ENCODE measurements at places on chromosomes 7 and 10. TPM values are rescaled to one million over a fixed set of nuclear protein-coding genes. Genes with fewer than 3 reads are reported as not detected.

- no peaks in the 10 kb centered on the region for H3K27me3 ChIP-seq
- no peaks in the 10 kb centered on the region for H3K4me1 ChIP-seq
- H3K27ac ChIP-seq, result no peak overlapping the region
- H3K36me3 ChIP-seq, result no peaks in the 10 kb centered on the region
Observed at GRCh38 chr7:47914717-47915615, 33.3 kb downstream of the PKD1L1 start.

- no peak overlapping the region for H3K4me3 ChIP-seq
- no peaks in the 10 kb centered on the region for H3K36me3 ChIP-seq
- H3K4me1 ChIP-seq, result no peaks in the 10 kb centered on the region
- no peak overlapping the region for H3K27ac ChIP-seq
- DNase-seq, result no peak
Observed at GRCh38 chr7:130697820-130698219, 11.5 kb upstream of the TSGA13 start.

- H3K27ac ChIP-seq, result no peak overlapping the region
- no peaks in the 10 kb centered on the region for H3K4me1 ChIP-seq
- no peaks in the 10 kb centered on the region for H3K27me3 ChIP-seq
- H3K36me3 ChIP-seq, result no peaks in the 10 kb centered on the region
Observed at GRCh38 chr7:133857376-133858119, 269.6 kb upstream of the LRGUK start.

DNA sequence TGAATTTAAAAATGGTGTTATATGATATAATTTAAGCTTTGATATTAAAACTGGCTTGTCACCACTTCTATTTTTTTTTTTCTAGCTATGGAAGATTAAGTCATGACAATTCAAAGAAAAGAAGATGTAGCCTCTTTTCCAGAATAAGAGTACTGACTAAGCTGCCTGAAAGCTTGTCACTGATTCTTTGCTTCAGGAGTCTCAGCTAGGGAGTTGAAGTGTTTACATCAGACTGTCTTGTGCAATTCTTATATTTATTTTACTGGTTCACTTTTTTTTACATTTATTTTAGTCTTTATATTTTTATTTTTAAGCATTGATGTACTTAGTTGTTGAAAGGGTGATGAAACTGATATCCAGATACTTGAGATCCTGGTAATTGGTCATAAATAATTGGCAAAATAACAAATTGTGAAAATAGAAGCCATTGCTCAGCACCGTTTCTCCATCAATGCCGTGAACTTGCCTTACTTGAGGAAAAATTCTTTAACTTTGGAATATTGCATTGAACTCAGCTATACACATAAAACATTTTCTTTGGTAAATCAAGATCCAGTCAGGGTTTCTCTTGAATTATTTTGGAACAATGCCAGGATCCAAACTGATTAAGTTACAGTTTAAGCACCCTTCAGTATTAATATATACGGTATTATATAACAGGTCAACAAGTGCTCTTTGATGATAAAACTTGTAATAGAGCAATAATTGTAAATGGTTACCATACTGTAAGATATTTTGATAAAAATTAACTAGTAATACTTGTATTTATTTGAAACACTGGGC, 156.4 kb downstream of the PHTF2 start:
- peaks cover 13% of the 10 kb centered on the region for H3K36me3 ChIP-seq
- H3K4me1 ChIP-seq, result no peaks in the 10 kb centered on the region
- no peak overlapping the region for H3K4me3 ChIP-seq
- no peaks in the 10 kb centered on the region for H3K27me3 ChIP-seq
- no peak for DNase-seq
- no peak overlapping the region for H3K27ac ChIP-seq

DNA sequence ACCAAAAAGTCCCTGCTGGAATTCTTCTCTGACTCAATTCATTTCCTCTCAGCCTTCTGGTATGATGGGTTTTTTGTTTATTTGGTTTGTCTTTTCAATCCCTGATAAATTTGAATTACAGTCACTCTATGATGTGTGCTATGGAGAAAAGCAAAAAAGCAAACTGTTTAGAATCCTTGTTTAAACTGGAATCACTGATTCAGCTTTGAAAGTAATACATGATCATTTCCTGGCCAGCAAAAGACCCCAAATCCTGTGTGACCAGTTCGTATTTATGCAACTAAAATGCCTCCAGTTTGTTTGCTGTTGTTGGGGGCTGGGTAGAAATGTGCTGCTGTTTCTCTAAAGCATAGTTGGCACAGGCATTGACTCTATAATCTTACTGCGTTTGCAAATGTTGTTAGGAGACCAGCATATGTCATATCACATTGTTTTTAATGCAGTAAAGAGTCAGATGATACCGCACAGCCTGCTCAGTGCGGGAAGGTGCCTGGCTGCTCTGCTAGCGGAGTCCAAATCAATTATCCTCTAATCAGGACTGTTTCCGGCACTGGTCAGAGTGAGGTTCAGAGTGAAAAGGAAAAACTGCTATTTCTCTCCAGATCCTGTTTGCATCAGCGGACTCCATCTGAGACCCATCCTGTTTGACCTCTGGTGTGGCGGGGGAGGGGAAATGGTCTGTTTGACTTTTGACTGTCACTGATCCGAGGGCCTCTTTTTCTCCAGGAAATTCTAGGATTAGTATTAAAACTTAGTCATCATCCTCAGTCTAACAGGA, 40.6 kb upstream of the ADD3 start:
- H3K4me3 ChIP-seq, result no peak overlapping the region
- no peak overlapping the region for H3K27ac ChIP-seq
- H3K36me3 ChIP-seq, result no peaks in the 10 kb centered on the region
- H3K4me1 ChIP-seq, result peaks cover 18% of the 10 kb centered on the region

- H3K4me1 ChIP-seq, result peaks cover 13% of the 10 kb centered on the region
- H3K4me3 ChIP-seq, result no peak overlapping the region
- DNase-seq, result no peak
- H3K27me3 ChIP-seq, result no peaks in the 10 kb centered on the region
Observed at GRCh38 chr10:43817368-43817767, 168.7 kb upstream of the ZNF32 start.

- no peak for DNase-seq
- H3K4me1 ChIP-seq, result no peaks in the 10 kb centered on the region
- H3K36me3 ChIP-seq, result no peaks in the 10 kb centered on the region
- H3K27ac ChIP-seq, result no peak overlapping the region
- H3K4me3 ChIP-seq, result no peak overlapping the region
- no peaks in the 10 kb centered on the region for H3K27me3 ChIP-seq
Observed at GRCh38 chr7:50146692-50147091, 53.6 kb upstream of the ZPBP start.

DNA sequence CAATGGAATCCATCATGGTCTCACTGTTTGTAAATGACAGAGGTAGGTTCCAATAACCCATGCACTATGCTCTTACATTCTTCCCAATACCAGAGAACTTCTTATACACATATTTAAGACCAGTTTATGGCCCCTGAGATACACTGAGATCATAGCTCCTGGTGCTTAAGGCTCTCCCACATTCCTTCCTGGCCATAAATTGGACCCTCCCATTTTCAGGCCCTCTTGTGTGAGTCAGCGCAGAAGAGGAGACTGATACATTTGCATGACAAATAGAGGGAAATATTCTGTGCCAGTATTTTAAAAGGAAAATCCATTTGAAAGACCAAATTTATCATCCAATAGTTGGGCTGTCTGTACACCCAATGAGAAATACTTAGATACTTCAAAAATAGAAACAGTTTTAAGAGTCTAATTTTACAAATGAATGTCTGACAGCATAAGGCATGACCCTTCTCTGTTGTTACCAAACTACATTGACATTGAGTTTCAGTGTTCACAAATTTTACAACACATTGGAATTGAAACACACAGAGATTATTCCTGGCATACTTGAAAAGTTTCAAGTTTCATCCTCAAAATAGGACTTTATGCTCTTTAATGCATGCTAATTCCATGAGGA, 35.3 kb downstream of the SLC16A9 start:
- no peaks in the 10 kb centered on the region for H3K27me3 ChIP-seq
- H3K36me3 ChIP-seq, result no peaks in the 10 kb centered on the region
- H3K4me3 ChIP-seq, result no peak overlapping the region
- H3K27ac ChIP-seq, result no peak overlapping the region
- DNase-seq, result no peak

DNA sequence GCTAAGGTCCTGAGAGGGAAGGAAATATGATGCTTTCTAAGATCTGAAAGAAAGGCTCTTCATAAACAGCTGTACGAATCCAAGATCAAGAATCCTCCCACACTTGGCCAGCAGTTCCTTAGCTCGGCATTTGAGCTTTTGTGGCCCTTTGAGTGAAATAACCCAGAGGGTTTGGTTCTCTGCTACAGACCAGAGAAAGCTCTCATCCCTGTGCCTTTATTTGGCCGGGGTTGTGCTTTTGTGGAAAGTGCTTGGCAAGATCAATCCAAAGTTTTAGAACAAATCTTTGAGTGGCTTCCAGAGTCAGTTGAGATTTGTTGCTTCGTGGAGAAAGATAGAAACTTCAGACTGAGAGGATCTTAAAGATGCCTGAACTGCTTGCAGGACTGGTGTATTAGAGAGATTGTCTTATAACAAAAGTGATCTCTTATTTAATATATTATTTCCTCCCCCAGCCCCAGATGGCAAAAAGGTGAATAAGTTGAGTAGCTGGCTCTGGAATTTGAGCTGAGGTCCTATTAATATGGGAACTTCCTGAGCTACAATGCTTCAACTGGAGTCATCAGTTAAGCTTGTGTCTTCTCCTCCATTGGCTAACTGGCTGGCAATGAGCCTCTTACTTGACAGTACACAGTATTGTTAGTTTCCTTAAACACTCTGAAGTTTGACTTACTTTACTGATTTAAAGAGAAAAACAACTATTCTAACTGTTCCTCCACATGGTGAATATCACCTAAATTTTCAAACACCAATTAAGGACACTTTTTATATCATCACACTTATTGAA, 687.3 kb downstream of the MAGI2 start:
- DNase-seq, result no peak
- H3K27me3 ChIP-seq, result no peaks in the 10 kb centered on the region
- no peak overlapping the region for H3K27ac ChIP-seq
- no peaks in the 10 kb centered on the region for H3K36me3 ChIP-seq

DNA sequence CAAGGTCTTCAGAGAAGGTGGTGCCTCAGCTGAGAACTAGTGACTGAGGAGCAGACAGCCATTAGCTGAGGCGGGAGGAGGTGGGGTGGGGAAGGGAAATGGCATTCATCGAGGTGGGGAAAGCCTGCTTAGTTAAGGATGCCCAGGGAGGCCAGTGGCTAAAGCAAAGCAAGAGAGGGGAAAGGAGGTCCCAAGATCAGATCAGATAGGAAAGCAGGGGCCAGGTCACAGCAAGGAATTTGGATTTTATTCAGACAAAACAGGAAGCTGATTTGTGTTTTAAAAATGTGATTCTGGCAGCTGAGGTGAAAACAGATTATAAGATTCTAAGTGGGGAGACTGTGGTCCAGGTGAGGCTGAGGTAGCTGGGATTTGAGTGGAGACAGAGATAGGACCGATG, 45.8 kb downstream of the CNNM1 start:
- H3K4me1 ChIP-seq, result peaks cover 4% of the 10 kb centered on the region
- no peak for DNase-seq
- no peak overlapping the region for H3K27ac ChIP-seq
- H3K36me3 ChIP-seq, result no peaks in the 10 kb centered on the region

The OR6B1 gene
- total RNA-seq, result not detected

The SMIM30 gene
- total RNA-seq, result 55.6 TPM

The RFC2 gene
- total RNA-seq, result 18.5 TPM

The TSPAN33 gene
- total RNA-seq, result 9.5 TPM

The TAS2R3 gene
- total RNA-seq, result 1.4 TPM

The CYP26C1 gene
- 0.27 TPM for total RNA-seq

The PBLD gene
- 2.6 TPM for total RNA-seq

The AASS gene
- 24.2 TPM for total RNA-seq

The C10orf143 gene
- 3.7 TPM for total RNA-seq

The GNGT1 gene
- not detected for total RNA-seq

The PRKCQ gene
- total RNA-seq, result 8.1 TPM

The ZNF786 gene
- 5.4 TPM for total RNA-seq

The RADIL gene
- total RNA-seq, result 9.7 TPM

The GALNT17 gene
- total RNA-seq, result 6.6 TPM

The VPS37D gene
- total RNA-seq, result 1.3 TPM

Measured in lower lobe of right lung (tissue), 2 donors.